ENCODE measurements at places on chromosomes 16 and 17.

DNA sequence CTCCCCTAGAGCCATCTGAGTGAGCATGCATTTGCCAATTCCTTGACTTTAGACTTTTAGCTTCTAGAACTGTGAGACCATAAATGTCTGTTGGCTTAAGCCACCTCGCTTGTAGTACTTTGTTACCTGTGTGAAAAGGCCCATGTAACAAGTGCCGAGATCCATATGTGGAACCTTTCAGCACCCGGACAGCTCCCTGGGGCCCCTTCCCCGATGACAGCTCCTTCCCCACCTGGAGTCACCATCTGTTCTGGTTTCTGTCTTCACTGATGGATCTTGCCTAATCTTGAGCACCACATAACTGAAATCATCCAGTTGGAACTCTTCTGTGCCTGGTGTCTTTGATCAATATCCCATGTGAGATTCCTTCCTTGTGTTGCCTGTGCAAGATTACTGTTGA lies 78.9 kb upstream of the EEF2KMT start:
- no peak for DNase-seq

DNA sequence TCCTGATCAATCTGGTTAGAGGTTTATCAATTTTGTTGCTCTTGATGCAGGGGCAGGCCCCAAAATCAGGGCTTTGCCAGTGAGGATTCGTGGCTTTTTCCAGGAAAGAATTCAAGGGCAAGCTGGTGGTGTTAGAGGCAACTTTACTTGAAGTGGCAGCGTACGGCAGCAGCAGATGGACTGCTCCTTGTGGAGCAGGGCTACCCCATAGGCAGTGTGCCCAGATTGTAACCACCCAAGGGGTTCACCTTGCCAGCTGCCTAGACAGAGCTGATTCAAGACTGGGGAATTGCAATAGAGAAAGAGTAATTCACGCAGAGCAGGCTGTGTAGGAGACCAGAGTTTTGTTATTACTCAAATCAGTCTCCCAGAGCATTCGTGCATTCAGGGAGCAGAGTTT lies 16.7 kb downstream of the DRC7 start:
- DNase-seq: no peak

DNA sequence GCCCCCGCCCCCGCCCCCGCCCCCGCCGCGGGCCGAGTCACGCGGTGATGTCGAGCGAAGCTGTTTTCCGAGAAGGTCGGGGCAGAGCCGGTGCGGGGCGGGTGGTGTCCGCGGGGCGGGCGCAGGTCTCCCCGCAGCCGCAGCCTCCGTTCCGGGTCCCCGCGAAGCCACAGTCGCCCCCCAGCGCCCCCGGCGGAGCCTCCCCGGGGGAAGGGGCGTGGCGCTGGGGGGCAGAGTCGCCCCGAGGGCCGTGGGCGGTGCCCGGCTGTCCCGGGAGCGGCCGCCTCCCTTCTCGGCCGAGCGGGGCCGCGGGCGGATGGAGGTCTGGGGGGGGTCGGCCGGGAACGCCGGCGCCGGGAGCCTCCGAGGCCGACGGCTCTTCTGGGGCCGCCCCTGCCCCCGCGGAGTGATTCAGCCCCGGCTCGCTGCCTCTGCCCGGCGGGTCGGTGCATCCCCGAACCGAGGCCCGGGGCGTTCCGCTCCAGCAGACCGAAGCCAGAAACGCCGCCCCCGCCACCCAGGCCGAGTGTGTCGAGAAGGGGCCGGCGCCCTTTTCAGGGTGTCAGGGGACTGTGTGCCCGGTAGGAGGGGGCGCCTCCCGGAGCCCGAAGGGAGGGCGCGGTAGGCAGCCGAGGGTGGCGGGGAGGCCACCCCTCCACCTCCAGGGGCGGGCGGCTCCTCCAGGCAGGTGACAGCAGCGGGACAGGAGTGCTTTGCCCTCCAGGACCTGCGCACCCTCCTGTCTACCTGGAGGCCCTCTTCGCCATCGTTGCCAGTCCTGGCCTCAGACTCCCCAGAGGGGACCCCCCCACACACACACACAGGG lies 1.7 kb downstream of the METRNL start:
- peak; percentile 68 for DNase-seq

GRCh38 chr17:31250229-31250628 lies 46.8 kb downstream of the OMG start:
- no peak for DNase-seq

GRCh38 chr17:29363716-29364115 lies 26.4 kb upstream of the TAOK1 start:
- no peak for DNase-seq

DNA sequence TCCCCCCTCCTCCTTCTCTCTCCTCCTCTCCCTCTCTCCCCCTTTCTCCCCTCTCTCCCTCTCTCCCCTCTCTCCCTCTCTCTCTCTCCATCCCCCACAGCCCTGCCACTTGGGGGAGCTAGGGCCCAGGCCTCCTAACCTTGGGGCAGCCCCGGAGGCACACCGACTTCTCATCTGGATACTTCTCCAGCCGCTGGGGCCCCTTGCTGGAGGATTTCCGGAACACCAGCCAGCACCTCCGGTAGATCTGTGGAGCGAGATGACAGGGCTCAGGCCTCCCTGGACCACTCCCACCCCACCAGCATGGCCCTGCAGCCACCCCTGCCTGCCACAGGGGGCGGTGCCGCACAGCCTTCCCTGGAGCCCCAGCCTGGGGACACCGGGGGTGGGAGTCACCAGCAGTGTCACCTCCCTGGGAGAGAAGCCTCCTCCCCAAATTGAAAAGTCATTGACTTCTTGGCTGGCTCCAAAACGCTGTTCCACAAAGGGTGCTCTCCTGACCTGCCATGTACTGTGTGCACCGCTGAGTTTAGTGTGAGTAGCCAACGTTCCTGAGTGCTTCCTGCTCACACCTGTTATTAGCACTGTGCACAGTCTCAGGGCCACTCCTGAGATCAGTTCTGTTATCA lies 10.5 kb downstream of the DOK4 start:
- DNase-seq: peak; percentile 87

DNA sequence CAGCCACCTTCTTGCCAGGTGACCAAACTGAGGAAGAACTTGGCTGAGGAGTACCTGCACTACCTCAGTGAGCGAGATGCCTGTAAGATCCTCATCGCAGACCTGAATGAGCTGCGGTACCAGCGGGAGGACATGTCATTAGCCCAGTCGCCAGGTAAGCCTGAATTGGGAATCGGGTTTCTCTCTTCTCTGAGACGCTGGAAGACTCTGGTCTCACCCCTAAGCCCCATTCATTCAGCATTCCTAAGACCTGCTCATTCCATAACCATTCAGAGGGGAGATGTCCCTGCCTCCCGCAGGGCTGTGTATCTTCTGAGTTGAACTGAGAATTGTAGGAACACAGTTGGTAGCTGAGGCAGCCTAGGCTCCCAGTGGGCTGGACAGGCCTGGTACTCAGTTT lies 17.0 kb upstream of the THAP11 start:
- DNase-seq: no peak

DNA sequence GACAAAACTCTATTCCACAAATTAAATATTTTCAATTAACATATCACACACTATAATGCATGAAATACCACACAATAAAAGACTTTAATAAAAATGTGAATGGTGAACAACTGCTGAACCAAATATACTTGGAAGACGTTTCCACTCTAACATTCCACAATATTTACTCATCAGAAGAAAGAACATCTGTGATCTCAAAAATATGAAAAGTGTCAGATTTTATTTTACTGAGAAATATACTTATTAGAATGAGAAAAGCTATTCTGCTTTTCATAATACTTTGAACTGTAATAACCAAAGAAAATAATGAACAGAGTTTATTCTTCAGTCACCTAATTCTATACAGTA lies 181.8 kb upstream of the AXIN2 start:
- DNase-seq: no peak

GRCh38 chr16:85086347-85087291 lies 25.7 kb downstream of the CIBAR2 start:
- peak; percentile 83 for DNase-seq

GRCh38 chr16:3578121-3578520 lies 918 bp upstream of the NLRC3 start:
- DNase-seq: peak; percentile 57

DNA sequence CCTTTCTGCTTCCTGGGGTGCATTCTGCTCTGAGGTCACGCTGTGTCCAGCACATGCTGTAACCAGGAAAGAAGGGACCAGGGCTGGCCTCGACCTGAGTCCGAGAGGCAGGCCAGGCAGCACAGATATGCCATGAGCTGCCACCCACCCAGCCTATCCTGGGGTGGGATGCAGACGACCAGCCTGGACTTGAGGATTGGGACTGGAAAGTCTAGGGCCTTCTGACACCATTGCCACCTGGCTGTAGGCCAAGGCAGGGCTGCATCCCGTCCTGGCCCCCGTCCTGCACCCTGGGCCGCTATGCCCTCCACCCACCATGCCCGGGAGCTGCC lies 14.3 kb downstream of the ENGASE start:
- DNase-seq: no peak

DNA sequence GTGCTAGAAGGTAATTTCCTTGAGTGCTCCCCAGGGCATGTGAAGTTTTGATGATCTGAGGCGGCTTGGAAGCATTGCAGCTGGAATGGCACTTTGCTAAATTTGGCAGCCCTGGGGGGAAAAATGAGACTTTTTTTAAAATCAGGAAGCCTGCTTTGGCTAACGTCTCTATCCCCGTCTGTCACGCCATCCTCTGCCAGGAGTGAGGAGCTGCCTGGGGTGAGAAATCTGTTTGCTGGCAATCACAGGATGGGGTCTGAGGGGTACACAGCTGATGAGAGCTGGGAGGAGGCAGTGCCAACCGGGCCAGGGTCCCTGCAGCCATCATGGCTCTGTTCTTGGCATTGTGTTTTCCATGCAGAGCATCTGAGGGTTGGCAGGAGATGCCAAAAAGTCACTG lies 2.0 kb downstream of the ABCC12 start:
- no peak for DNase-seq

- DNase-seq: peak; percentile 76
These were observed 3.9 kb downstream of the GLIS2 start for GRCh38 chr16:4319454-4320421.

GRCh38 chr17:57557416-57557815 lies 187.7 kb downstream of the CCDC182 start:
- no peak for DNase-seq

DNA sequence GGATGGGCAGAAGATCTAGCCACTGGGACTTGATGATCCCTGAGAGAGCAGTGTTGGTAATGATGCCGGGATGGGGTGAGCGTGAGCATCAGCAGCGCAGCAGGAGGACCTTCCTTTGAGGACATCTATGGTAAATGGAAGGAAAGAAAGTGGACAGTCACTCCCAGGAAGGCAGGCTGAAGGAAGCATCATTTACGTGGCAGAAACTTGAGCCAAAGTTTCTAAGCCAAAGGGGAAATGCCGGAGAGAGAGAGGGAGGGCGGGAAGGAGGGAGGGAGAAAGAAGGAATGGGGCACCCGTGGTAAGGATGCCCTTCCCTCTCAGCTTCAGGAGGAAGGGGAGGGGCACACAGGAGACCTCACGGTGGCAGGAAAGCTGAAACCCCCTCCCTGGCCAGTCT lies 86.3 kb upstream of the CACNG5 start:
- no peak for DNase-seq

DNA sequence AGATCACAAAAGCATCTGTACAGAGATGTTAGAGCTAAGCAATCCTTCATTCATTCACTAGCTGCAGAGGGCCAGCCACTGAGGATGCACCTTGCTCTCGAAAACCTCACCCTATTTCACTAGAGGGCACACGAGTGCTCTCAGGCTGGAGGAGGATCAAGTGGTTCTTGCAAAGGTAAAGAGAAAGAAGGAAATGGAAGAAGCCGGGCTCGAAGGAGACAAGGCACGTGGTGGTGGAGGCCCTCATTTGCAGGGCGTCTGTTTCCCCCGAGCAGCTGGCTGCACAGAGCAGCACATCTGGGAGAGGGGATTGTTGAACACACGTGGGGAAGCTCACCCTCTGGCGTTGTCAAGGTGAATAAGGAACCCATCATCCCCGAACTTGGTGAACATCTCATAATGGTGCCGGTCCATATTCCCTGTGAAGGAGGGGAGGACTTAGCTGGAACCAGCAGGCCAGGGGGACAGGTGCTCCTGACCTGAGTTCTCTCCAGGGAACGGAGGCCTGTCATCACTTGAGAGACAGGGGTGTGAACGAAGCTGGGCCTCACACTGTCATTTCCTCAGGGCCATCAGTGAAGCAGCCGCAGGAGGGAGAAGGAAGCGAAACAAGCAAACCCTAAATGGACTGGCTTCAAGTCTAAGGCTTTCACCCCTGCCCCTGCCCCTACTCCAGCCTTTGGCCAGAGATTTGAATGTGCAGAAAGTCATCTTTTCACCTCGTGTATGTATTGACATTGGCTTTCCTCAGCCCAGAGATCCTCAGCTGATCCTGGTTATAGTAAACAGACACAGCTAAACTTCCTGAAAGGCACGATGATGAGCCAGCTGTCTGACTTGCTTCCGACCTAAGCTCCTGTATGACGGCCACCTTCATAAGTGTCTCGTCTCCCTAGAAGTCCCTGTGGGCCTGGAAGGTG lies 27.6 kb downstream of the PRKAR1A start:
- no peak for DNase-seq

GRCh38 chr17:61406971-61407911 lies 7.6 kb downstream of the TBX2 start:
- no peak for DNase-seq

GRCh38 chr17:70767102-70767701 lies 597.9 kb downstream of the KCNJ2 start:
- no peak for DNase-seq

- no peak for DNase-seq
These were observed 141.1 kb upstream of the NOL11 start for GRCh38 chr17:67576471-67577115.

DNA sequence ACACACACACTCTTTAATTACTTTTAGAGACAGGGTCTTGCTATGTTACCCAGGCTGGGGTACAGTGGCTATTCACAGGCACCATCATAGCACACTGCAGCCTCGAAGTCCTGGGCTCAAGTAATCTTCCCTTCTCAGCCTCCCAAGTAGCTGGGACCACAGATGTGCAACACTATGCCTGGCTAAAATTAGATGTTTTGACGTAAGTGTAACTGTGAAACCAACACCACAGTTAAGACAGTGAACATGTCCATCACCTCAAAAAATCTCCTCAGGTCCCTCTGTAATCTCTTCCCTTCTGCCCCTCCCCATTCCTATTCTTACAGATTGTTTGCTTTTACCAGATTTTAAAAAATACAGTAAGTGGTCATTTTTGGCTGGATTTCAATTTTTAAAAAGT lies 66.7 kb downstream of the RPGRIP1L start:
- no peak for DNase-seq

All from activated T-cell treated with anti-CD3 and anti-CD28 coated beads, Interleukin-2, amount 50 U/mL, for 24 hours (primary cell).